ENCODE measurements at places on chromosomes 3 and 15.

DNA sequence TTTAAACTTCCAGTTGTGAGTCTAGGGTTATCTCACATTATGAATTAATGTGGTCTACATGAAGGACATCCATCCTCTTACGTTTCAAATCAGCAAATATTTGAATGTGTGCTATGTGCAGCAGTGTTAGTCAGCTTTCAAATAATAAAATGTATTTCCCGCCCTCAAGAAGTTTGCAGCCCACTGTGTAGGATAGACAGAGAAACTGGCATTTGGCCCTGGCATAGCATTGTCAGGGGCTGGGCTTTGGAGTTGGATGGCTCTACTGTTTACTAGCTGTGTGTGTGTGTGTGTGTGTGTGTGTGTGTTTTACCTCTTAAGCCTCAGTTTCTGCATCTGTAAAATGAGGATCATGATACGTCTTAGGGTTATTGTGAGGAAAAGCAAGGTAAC lies 400.5 kb upstream of the C2CD4B start:
- DNase-seq = no peak

DNA sequence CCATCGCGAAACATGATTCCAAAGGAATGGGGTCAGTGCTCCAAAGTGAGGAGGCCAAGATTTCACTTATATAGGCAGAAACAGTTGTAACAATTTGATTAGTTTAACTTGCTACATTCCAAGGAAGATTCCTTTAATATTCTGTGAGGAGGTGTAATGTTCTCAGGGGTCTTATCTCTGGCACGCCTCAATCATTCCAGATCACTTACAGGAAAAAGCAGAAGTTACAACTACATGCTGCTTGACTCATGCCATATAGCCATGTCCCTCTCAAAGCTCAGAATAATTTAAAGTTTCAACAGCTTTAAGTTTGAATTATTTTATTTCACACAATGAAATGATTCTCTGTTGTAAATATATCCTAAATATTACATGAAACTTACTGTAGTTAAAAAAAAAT lies 3.5 kb upstream of the FYTTD1 start:
- no peak for DNase-seq

- no peak for DNase-seq
Measured at GRCh38 chr3:186520431-186520830, 23.7 kb downstream of the CRYGS start.

GRCh38 chr3:140883428-140884040 lies 58.1 kb upstream of the SLC25A36 start:
- no peak for DNase-seq

DNA sequence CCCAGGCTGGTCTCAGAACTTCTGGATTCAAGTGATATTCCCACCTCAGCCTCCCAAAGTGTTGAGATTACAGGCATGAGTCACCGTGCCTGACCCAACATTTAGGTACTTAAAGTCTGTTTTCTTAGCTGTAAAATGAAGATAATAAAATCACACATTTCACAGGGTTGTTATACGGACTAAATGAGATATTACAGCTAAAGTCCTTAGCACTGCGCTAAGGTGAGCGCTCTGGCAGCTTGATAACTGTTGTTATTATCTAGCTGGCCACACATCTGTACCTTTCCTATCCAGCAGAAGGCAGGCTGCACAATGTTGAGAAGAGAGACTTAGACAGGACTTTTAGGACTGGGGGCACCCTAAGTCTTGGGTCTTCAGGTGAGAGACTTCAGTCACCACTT lies 2.7 kb upstream of the LIPH start:
- DNase-seq = no peak

DNA sequence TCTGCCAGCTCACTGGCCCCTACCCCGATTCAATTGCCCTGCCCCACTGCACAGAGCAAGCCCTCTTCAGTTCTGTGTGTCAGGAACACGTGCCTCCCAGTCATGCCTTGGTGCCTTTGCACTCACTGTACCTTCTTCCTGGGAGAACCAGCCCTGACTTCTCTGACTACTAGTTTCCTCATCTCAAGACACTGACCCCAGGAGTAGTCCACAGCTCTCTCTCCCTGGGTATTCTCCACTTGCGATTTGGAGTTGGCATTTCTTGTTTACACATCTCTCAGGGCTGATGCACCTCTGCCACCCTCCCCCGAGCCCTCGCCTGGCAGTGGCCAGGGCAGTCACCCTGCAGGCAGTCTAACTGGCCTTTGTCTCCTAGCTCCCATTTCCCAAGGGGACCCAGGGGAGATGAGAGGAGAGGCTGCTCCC lies 5.7 kb downstream of the CISH start:
- no peak for DNase-seq

DNA sequence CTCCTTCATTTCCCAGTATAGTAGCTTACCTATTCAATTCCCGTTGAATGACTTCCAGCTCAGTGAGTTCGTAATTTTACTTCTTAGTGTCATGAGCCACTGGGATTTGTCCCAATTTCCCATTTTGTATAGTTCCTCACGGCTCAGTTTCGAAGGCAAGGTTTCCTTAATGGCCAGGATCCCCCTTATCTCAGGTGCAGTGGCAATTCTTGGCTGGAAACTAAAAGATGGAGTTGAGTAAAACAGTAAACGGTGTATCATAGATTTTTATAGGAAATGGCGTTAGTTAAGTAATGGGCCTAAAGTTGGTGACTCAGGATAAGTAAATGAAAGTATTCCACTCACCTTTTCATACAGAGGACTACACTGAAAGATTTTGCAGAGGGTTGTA lies 522 bp upstream of the LMLN start:
- no peak for DNase-seq

- no peak for DNase-seq
Measured at GRCh38 chr3:33699275-33699674, 18.8 kb downstream of the CLASP2 start.

DNA sequence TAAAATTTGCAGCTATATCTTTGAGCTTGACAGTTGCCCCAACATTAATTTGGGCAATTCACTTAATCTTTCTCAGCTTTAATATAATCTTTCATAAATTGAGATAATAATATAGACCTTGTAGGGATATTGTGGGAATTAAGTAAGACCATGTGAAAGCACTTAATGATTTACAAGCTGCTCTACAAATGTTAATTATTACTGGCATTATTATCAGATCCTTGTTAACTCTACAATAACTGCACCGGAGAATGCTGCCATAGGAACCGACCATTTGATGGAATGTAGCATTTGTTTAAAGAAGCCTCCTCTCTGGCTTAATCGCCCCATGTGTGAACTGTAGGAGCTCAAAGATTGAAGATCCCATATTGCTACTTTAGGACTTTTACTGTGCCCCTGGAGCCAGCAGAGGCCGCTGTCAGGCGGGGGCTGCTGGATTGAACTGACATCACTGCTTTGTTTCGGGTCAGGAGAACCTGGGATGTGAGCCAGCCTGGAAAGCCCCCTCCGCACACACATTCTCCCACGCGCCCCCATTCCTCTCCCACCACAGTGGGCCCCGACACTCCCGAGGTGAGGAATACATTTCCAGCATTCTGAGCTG lies 154.2 kb upstream of the TNIK start:
- DNase-seq = no peak

Measured in dorsolateral prefrontal cortex (tissue), 122 donors.